RCC 7860 (cell line): ENCODE measurements at places on chromosomes 1 and 21.

GRCh38 chr1:218463194-218464156, 118.3 kb downstream of the TGFB2 start:
- DNase-seq: peak; percentile 73

GRCh38 chr1:12343823-12344487, 114.1 kb downstream of the VPS13D start:
- no peak for DNase-seq

GRCh38 chr1:192984080-192984479, 75.1 kb downstream of the UCHL5 start:
- no peak for DNase-seq

GRCh38 chr1:224914292-224914900, 15.1 kb upstream of the DNAH14 start:
- no peak for DNase-seq

GRCh38 chr1:224430511-224431113, 4.0 kb downstream of the WDR26 start:
- peak; percentile 40 for DNase-seq

DNA sequence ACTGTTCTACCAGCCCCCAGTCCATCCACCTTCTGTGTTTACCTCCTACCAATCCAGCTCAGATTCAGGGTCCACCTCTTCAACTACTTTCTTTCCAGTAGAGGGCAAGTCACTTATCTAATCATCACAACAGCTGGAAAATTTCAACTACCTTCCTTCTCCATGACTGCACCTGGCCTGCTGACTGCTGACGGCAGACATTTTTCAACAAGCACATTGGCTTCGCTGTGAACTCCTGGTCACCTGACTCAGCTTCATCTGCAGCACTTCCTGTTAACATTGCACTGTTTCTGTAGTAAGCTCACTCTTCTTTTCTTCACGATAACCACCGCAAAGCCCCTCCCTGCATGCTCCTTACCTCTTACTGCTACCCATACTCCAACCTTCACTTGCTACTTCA, 405.7 kb downstream of the NTNG1 start:
- DNase-seq: no peak

- DNase-seq: no peak
Measured at GRCh38 chr1:85148524-85149250, 52.1 kb downstream of the SYDE2 start.

DNA sequence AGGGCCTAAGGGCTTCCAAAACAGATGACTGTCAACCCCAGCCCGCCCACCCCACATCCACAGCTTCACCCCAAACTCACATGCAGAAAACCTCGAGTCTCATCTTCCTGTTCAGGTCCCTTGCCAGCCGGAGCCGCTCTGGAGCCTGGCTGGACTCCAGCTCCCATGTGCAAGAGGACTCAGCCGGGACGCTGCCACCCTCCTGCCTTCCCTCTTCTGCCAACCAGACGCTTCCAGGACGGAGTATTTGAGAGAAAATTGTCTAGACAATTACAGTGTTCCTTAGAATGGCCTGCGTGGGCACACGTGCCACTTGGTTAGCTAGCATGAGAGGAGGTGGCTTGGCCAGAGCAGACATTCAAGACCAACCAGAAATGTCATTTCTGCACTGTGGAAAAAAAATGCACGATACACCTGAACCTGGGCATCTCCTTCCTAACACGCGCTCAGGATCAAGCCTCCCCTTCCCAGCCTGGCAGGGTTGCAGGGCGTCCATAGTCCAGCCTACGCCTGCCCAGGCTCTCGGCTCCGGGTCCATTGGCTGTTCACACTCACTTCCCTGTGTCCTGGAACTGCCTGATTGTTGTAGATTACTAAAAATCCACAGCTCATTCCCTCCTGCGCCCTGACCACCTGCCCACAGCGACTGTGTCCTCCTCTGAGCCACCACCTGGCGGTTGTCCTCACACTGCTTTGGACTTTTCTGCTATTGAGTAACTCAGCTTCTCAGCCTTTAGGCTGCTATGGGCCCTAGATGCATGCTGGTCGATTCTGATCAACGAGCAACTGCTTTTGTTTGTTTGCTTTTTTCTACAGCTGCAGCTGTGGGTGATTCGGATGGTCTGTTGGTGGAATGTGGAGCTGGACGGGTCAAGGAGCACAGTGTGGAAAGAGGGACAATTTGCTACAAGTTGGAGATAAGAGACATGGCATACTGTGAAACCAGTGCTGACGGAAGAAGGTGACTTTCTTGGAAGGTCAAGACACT, at the start of gene CLDN14:
Gene CLDN14, minus strand, starts transcription at position 708 of the 988 bp plus-strand sequence. CDS start 18,427 bp downstream, outside the sequence.
- no peak for DNase-seq

- no peak for DNase-seq
Measured at GRCh38 chr21:39874206-39874605, 7.0 kb downstream of the PCP4 start.

- no peak for DNase-seq
Measured at GRCh38 chr21:37071561-37072273, 1.2 kb downstream of the PIGP start.

- DNase-seq: no peak
Measured at GRCh38 chr1:60448850-60449249, 375.3 kb upstream of the C1orf87 start.

- DNase-seq: no peak
Measured at GRCh38 chr1:153478692-153479618, 18.5 kb upstream of the S100A7 start.

DNA sequence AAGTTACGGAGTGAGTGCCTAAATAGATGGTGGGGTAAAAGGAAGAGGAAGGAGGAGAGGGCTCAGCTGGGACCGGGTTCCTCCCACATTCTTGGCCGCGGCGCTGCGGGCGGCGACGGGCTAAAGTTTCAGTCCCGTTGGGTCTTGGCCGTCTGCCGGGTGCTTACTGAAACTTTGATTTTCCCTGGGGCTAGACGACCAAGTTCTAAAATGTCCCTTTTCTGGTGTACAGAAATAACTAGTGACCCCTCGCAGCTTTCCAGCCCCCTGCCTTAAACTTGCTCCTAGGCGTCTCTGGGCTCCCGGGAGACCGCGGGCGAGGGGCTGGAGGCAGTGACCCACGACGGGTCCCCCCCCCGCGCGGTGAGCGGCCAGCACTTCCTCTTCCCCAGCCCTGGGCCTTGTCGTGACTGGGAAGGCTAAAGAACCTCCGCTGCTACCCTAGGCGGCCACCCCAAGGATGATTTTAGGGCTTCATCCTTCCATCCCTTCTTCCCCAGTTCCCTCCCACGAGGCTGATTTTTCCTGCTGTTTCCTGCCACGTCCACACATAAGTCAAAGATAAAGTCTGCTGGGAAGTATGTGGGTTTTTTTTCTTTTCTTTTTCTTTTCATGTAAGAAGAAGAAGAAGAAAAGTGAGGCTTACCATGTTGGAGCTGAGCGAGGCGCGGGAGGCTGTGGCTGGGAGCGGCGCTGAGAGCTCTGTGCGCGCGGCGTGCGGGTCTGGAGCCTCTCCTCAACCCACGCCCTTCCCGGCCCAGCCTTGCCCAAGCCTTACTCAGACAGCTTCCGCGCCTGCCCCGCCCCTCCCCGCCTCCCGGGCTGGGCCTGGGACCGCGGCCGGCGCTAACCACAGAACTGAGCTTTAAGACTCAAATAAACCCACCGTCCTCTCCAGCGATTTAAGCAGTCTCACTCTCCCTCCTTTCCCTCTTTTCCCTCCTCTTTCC, at the start of gene S100A11:
Gene S100A11, minus strand, starts transcription at position 738 of the 950 bp plus-strand sequence. Its CDS starts 89 bp downstream, at position 649.
- peak; percentile 74 for DNase-seq

DNA sequence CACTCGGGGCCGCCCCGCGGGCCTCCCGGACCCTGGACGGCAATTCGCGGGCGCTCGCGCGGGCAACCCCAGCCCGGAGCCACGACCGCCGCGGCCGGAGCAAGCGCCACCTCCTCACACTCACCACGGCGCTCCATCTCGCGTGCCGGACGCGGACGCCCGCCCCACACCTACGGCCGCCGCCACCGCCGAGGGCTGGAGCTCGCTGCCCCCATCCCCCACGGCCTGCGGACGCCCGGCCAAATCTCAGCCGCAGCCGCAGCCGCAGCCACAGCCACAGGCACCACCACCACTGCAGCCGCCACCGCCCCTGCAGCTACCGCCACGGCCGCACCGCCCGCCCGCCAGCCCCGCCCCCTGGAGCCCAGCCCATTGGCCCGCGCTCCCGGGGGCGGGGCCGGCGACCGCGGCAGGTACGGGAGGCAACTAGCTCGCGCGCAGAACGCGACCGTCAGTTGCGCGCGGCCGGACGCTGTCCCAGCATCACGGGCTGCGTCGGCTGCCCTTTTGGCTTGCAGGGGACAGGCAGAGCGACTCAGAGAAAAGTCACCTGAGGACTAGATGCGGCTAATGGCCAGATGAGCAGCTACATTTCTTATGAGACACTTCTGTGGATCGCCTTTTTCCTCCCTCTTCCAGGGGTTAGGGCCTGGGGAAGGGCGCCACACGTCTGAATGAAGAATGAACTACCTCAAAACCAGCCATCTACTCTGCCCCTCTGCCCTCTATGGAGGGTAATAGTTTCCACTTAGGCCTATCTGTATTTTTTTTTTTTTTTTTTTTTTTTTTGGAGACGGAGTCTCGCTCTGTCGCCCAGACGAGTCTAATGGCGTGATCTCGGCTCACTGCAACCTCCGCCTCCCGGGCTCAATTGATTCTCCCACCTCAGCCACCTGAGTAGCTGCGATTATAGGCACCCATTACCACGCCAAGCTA, at the start of gene ARHGAP29:
Gene ARHGAP29, minus strand, starts transcription at position 294 of the 936 bp plus-strand sequence. CDS start 5,973 bp downstream, outside the sequence.
- DNase-seq: peak; percentile 78

GRCh38 chr1:113280581-113280980, 109.7 kb upstream of the MAGI3 start:
- no peak for DNase-seq

- DNase-seq: no peak
Measured at GRCh38 chr1:10789803-10790702, 6.4 kb downstream of the CASZ1 start.

DNA sequence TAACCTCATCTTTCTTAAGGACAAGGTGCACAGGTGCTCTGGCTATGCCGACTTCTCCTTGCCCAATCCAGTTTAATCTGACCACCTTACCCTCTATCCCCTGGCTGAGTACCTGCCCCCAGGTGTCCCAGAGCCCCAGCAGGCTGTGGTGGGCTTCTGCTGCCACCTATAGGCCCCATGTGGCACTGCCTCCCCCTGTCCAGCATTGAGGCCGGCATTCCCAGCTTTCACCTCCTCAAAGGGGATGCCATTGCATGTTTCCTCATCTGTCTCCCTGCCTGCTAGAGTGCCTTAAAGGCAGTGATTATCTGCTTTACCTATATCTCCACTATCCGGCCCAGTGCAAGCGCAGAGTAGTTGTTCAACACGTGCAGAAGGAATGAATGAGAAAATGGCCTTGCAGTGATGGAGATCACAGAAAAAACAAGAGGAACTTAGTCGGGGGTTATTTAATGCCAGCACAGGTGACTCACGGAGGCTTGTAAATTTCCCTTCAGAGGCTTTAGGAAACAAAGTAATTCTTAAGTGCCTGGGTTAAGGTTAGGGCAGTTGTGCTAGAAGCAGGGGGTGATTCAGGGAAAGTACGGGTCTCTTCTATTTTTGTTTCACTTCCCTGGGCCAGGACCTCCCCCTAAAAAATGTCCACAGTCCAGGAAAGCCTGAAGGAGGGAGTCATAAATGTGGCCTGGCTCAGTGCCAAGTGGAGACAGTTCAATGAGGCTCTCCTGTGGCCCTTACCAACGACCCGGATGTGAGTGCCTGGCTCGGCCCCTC, 131.8 kb upstream of the NGF start:
- DNase-seq: peak; percentile 98

DNA sequence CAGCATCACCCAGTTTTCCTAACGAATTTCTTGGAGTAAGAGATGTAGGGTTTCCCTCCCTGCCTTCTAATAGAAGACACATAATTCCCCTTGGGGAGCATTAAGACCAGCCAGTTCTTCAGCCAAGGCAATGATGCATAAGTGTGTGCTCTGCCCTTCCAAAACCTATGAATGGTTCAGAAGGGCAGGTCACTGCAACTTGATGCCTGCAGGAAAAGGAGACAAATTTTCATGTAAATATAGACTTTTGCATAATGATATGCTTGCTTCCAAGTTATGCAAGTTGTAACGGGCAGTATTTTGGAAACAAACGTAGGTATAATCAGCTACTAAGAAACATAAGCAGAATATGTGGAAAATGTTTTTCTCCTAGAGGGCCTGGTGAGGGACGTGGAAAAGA, 31.6 kb downstream of the PTGS2 start:
- DNase-seq: no peak

GRCh38 chr1:156160000-156160742, 6.8 kb downstream of the SEMA4A start:
- peak; percentile 40 for DNase-seq

GRCh38 chr21:16418226-16418625, 688.4 kb downstream of the USP25 start:
- DNase-seq: no peak

- DNase-seq: no peak
Measured at GRCh38 chr21:42148097-42148496, 70.8 kb upstream of the ABCG1 start.

GRCh38 chr1:5830771-5831599, 161.2 kb downstream of the NPHP4 start:
- DNase-seq: no peak

DNA sequence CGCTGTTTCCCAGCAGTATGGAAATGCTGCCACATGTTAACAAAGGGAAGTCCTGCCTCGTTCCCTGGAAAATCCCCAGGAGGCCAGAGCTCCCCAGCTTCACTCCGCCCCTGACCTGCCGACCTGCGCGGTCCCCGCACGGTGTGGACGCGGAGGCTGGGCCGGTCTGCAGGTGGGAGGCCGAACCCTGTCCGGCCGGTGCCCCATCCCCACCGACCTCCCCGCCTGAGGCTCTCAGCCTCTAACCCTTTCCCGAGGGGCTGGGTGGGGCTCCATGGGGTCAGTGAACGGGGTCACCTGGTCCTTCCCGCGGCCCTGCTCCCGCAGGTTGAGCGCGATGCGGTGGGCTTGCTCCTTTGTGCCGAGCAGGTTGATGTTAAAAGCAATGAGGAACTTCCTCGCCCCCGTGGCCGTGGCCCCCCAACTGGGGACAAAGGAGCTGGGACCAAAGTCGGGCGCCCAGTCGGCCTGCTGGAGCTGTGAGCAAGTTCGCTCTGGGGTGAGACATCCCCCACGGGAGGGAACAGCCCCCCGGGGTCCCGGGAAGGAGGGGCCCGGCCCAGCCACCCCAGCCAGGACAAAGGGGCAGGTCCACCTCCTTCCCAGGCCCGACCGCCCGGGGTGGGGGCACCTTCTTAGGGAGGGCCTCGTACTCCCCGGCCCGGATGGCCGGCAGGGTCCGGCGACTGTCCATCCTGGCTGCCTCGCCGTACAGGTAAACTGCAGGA, 4.0 kb downstream of the FTCD start:
- no peak for DNase-seq

DNA sequence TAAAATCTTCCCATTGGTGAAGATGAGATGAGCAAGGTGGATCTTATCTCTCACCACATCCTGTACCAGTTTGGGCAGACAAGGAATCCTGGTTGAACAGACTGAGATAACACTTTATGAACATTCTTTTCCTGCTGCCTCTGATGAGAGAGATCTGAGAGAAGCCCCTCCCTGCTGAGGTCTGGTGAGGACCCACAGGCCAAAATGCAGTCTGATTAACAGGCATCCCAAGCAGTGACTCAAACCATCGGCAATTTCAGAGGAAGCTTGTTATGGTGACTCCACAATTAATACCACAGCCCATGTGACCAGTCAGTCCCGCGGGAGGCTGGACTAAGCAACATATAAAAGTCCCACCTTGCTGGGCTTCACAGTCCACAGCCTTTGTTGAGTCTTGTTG, at the start of gene PRR9:
Gene PRR9, plus strand, starts transcription at position 373 of the 400 bp plus-strand sequence. CDS start 561 bp downstream, outside the sequence.
- no peak for DNase-seq

- peak; percentile 86 for DNase-seq
Measured at GRCh38 chr1:153880962-153881361, 41.8 kb downstream of the GATAD2B start.
